Urinary bladder (tissue), 4 donors: ENCODE measurements at places on chromosomes 1 and 21.
A peak's percentile ranks its signal among the peaks of the same experiment; 100 is the strongest.

DNA sequence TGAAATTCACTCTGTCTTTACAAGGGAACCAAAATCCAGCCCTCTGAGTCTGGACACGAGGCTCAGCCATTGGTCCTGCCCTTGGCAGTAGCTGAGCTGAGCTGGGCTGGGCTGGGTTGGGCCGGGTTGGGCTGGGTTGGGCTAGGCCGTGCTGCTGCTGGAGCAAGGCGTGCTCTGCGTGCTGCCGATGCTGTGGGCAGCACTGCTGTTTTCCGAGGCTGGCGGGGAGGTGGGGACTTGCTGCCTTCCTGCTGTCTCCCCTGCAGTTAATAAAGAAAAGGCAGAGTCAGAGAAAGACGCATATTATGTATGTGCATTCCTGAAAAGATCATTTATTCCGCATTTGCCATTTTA lies 182.9 kb downstream of the CDC7 start:
- DNase-seq = no peak

DNA sequence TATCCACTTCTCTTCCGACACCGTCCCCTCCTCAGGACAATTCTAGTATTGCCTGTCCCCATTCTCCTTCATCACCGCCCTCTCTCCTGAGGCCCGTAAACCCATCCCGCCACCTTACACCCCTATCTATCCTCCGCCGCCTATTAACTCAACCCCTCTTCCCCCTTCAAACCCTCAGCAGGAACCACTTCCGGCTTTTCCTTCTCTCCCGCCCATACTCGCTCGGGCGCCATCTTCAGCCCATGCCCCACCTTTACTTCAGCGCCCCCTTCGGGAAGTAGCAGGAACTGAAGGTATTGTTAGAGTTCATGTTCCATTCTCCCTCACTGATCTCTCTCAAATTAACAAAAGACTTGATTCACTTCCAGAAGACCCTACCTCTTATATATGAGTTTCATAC lies 31.6 kb downstream of the VN1R5 start:
- DNase-seq = no peak

GRCh38 chr1:87864676-87865075 lies 536.0 kb downstream of the LMO4 start:
- no peak for DNase-seq

- DNase-seq = no peak
These were observed 67.9 kb downstream of the CACNA1E start for GRCh38 chr1:181551249-181551648.

- no peak for DNase-seq
These were observed 16.5 kb upstream of the OVAAL start for GRCh38 chr1:180542113-180542837.

GRCh38 chr1:4626560-4627319 lies 27.7 kb upstream of the AJAP1 start:
- DNase-seq = no peak

- peak; percentile 61 for DNase-seq
These were observed 27.2 kb upstream of the MAN1A2 start for GRCh38 chr1:117339866-117340700.

DNA sequence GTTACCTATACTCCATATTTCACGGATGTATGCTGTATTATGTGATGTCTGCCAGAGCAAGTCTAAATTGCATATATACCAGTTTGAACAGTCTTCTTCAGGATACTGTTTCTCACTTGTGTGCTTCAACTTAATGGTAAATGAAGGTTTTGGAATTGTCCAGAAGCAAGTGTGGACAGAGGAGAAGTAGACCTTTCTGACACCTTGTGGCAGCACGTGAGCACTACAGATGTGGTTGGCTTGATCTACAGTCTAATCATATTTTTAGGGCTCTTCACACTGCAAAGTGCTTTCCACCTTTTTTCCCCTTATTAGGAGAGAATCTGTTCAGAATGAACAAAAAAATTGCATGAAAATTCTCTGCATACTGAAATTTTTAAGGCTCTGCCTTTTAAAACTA lies 10.9 kb downstream of the MORC3 start:
- no peak for DNase-seq

DNA sequence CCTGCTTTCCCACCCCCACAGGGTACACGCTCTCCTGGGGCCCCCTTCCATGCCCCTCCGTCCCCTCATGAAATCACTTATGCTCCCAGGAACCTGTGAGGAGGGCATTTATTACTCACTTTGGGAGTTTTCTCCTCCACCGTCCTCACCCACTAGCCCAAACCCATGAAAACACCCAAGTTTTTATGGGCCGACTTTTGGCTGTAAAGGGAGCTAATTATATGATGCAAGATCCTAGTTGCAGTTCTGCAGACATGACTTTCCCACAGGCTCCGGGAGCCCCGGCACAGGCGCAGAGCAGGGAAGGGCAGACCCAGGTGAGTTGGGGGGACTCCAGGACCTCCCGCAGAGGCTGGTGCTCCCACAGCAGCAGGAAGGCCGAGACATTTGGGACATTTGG lies 29.7 kb downstream of the EPHA2 start:
- DNase-seq = no peak

GRCh38 chr1:36699113-36699911 lies 216.6 kb upstream of the CSF3R start:
- DNase-seq = no peak

- no peak for DNase-seq
These were observed 202.2 kb downstream of the RRAGC start for GRCh38 chr1:38657207-38657840.

DNA sequence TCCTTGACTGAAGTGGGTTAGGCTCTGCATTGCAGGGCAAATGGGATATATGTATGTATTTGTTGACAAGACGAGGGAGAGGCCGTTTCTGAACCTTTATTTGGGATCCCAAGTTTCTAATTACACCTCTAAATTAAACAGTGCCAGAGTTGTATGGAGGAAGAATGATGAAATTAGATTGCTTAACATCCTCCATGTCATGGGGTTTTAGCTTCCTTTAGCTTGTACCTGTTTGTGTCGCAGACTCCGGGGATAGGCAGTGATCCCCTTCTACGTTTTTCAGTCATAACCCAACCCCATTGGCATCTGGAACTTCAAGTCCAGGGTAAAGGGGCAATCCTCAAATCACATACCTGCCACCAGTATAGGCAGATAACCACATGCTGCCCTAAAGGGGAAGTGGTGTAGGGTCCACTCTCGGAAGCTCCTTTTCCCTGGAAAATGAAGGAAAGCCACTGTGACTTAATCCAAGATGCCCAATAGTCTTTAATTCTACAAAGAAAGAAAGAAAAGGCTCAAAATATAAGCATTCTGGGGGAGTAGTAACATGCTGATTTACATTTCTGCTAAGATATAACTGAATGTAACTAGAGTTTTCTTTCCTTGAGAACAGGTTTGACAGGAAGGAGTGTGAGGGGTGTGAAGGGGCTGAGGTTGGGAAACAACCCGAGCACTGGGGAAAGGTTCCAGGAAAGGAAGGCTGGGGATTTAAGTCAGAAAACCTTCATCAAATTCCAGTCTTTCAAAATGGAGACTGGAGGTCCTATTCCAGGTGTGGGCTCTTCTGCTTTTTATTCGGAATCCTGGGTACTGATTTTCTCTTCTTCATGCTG lies 77.6 kb downstream of the RGL1 start:
- DNase-seq = no peak

DNA sequence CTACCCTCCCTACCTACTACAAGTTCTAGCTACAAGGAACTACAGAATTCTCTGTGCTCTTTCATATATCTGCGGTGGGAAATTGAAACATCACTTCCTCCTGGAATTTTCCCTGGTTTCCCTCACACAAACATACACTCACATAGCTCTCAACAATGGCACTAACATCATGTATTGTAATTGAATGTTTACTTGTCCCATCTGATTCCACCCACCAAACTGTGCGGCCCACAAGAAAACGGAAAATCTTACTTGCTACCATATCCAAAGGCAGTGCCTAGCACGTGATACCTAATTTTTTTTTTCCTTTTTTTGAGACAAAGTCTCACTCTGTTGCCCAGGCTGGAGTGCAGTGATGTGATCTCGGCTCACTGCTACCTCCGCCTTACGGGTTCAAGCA lies 33.9 kb downstream of the NDC1 start:
- no peak for DNase-seq

- no peak for DNase-seq
These were observed 23.5 kb downstream of the UBE2T start for GRCh38 chr1:202317941-202318925.

- no peak for DNase-seq
These were observed at the start of gene SLC16A4 for GRCh38 chr1:110390692-110391245. Gene SLC16A4 (minus strand): TSS chr1:110391026. CDS start chr1:110389323, 1,703 bp downstream.

DNA sequence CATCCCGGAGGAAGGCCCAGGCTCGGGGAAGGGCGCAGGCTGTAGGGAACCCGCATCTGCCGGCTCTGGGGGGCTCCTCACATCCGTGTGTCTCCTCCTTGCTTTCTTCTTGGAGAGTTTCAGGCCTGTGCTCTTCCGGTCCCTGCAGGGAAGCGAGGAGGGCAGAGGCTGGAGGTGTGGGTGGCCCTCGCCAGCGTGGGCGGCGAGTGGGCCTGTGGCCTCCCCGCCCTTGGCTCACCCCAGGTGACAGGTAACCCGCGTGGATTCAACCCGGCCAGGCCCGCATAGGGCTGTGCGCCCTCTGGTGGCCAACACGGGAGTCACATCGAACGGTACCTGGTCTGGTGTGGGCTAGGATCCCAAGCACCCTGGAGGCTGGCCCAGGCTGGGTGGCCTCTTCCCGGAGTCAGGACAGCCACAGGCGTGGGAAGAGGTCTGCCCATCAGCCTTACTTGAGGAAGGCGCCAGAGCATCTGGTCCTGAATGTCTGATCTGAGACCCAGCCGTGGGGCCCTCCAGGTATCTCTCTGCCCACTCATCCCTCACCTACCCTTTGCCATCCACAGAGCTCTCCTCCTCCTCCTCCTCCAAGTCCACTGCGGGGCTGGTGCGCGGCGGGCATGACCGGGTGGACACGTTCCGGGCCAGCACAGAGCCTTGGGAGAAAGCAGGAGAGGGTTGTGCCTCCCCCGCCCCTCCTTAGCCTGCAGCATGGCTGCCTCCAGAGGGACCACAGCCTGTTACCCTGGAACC lies 9.6 kb upstream of the TNFRSF25 start:
- no peak for DNase-seq

DNA sequence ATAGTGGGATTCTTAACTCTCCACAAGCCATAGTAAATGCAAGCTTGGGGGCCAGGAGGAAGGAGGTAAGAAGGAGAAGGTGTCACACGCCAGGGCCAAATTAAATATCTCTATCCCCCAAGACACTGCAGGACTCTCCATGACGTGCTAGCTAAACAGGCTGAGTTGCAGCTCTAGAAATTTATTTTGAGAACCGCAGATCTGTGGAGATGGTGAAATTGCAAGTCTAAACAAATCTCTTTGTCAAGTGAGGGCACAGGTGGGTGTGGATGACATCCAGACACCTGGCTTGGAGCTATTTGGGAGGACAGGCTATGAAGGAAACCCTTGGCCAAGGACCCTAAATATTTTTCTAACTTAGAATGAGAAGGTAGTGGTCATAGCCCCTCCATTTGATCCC lies 39.5 kb upstream of the USP1 start:
- DNase-seq = no peak

DNA sequence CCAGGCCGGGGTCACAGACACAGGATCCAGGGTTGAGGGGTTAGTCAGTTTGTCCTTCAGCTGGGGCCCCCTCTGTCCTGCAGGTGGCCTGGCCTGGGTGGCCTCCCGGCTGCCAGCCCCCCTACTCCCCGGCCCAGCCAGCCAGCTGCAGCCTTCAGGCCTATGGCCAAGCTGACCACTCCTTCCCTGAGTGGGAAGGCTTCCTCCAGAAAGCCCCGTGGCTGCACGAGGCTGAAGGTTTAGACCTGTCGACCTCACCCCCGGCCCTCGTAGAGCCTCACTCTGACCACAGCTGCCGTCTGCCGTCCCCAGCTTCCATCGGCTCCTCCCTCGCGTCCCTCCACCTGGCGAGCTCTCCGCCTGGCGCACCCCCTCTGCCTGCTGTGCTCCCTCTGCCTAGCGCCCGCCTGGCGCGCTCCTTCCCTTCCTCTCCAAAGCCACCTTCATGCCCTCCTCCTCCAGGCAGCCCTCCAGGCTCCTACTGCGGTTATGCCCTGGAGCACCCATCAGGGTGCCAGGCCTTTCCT lies 9.6 kb downstream of the TTLL10 start:
- DNase-seq = no peak

DNA sequence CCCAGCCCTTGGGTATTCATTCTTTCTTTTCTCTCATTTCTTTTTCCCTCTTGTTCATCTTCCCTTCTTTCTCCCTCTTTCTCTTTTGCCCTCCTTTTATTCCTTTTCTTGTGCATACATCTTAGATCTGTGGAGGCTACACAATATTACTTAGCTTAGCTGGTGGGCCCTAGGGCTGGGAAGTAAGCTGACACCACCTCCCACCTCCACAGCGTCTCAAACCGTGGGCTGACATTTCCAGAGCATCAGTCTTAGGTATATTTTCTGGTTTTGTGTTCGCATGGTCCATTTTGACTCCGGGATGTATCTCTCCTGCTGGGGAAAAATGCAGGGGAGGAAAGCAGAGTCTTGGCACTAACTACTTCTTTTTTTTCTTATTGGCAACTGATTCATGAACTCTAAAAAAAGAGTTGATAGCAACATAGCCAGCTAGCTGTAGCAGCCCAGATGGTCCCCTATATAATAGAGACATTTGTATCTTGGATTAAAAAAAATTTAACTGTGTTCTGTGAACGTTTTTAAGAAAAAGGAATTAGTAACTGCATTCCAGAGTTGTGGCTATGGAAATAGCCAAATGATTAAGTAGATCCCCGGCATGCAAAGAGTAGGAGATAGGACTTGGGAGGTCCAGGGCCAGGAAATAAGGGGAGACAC lies 15.5 kb downstream of the CNIH3 start:
- no peak for DNase-seq

- DNase-seq = no peak
These were observed 718.3 kb upstream of the PTBP2 start for GRCh38 chr1:96002969-96003964.

DNA sequence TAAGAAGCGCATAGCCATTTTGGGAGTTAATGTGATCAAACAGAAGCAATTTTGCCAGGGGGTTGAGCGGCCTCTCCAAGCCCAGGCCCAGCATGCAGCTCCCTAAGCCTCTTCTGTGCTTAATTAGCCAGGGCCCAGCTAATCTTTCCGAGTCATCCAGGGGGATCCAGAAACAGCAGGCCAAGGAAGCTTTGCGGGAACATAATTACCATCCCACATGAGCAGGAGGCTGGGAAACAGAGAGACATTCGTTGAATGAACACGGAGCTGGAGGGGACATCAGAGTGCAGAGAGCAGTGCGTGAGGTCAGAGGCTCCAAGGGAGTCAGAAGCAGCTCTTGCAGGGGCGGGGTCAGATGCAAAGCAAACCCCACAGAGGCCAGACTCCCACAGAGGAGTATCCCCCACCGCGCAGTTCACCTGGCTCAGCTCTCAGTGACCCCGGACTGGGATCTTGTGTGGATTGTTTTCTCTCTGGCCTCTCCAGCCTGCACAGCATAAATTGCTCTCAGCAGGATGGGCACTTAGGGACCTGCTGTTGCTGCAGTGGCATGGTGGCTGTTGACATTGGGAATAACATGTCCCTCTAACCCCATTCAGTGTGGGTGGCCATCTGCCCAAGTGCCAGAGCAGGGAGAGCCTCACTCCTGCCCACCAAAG lies 657.4 kb downstream of the AJAP1 start:
- DNase-seq = no peak

- no peak for DNase-seq
These were observed 16.1 kb upstream of the ETV3 start for GRCh38 chr1:157154291-157154690.

- no peak for DNase-seq
These were observed 24.8 kb downstream of the MARK1 start for GRCh38 chr1:220552672-220553260.

- no peak for DNase-seq
These were observed 71.9 kb downstream of the ADARB1 start for GRCh38 chr21:45146306-45146705.

- peak; percentile 21 for DNase-seq
These were observed 41.9 kb downstream of the LUZP1 start for GRCh38 chr1:23126801-23127200.
